ENCODE measurements at places on chromosomes 11 and 22.

DNA sequence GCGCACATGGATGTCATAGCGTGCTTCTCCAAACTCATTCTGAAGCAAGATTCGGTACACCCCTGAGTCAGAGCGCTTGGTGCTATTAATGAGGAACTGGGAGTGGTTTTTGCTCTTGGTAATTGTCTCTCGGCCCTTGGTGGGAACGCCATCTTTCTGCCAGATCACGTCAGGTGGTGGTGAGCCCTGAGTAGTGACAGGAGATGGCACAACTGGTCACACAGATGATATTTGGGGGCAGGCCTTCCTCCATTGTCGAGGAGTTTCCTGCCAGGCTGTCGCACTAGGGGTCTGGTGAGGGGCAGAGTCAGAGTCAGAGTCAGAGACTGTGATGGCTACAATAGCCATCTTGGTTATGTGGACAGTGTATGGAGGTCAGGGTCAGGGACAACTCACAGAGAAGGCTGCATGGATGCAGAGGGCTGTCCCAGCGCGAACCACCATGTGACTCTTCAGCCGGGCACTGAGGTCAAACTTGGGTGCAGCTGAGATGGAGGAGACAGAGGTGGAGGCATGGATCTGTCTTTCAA, 9.3 kb downstream of the TMEM86A start:
- no peak for DNase-seq

GRCh38 chr22:36068776-36069344, 40.2 kb upstream of the RBFOX2 start:
- DNase-seq = no peak

DNA sequence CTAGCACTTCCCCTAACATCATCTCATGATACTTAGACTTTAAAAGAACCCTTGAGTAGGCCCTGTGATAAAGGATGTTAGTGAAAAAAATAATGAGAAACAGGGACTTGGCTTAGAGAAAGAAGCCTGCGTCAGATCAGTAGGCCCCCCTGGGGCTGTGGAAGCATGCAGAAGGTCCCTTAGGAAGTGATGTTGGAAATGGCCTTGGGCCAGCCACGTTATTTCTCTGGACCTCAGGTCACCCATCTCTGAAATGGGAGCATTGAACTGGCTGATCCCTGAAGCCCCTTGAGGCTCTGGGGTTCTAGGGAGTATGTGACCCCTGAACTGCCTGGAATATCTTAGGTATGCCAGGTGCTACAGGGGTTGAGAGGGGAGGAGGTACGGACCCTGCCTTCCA, 40.2 kb downstream of the MCM5 start:
- DNase-seq = no peak

DNA sequence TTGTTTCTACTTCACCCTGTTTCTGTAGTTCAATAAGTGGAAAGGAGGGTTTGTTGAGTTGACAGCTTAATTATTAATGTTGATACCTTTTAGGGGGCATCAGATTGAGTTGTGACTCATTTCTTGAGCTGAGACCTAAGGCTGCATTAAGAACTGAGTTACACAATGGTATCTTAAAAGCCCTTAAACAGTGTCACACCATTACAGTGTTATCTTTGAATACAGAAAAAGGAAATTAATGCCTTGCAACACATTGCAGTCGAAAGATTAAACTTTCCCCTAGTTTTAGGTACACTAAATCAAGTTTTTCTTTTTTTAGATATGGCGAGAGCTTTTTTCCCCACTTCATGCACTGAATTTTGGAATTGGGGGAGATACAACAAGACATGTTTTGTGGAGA, 16.7 kb downstream of the PAFAH1B2 start:
- no peak for DNase-seq

GRCh38 chr22:38298312-38299005, 18.8 kb downstream of the CSNK1E start:
- DNase-seq = peak; percentile 68

DNA sequence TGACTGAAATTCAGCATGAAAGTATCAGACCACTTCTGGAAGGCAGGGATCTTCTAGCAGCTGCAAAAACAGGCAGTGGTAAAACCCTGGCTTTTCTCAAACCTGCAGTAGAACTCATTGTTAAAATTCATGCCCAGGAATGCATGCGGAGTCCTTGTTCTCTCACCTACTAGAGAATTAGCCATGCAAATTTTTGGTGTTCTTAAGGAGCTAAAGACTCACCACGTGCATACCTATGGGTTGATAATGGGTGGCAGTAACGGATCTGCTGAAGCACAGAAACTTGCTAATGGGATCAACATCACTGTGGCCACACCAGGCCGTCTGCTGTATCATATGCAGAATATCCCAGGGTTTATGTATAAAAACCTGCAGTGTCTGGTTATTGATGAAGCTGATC, 19.1 kb downstream of the ZBTB44 start:
- no peak for DNase-seq

GRCh38 chr11:93187290-93187689, 10.5 kb downstream of the SLC36A4 start:
- DNase-seq = no peak

DNA sequence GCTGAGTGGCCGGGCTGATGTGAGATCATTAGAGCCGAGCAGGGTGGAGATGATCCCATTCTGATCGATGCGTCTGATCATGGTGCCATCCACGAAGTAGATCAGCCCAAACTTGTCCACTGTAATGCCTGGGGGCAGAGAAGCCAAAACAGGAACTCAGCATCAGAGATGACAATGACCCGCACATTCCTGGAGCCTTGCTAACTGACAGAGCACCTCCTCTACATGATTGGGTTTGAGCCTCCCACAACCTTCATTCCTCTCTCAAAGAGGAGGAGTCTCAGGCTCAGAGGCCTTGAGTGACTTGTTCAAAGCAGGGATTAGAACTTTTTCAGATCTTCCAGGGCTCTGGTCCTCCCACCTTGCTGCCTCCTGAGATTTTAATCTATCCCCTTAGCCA, 133.7 kb upstream of the NARS2 start:
- no peak for DNase-seq

GRCh38 chr22:36617694-36618522, 85.6 kb downstream of the CACNG2 start:
- DNase-seq = no peak

GRCh38 chr22:30249049-30250038, 2.8 kb upstream of the LIF start:
- no peak for DNase-seq

All from stimulated activated CD8-positive, alpha-beta memory T cell treated with anti-CD3 and anti-CD28 coated beads, Interleukin-4, amount 100 ng/mL, for 48 hours (primary cell).